ENCODE measurements at places on chromosomes 11 and 22.

DNA sequence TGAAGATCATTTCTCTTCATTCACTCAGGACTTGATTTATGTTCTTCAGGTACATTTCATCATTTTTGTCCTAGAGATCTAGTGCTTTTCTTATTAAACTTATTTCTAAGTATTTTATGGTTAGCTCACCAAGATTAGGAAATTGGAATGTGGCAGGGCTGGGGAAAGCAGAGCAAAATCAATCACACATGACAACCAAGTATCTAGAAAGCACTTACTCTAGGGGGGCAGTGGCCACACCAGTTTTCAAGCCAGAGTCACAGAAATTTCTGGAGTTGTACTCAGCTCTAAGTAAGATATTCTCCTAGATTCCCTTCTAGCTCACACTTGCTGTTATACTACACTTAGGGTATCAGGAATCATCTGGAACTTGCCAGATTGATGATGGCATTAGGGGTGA, 33.3 kb upstream of the MYEOV start:
- no peak for DNase-seq

DNA sequence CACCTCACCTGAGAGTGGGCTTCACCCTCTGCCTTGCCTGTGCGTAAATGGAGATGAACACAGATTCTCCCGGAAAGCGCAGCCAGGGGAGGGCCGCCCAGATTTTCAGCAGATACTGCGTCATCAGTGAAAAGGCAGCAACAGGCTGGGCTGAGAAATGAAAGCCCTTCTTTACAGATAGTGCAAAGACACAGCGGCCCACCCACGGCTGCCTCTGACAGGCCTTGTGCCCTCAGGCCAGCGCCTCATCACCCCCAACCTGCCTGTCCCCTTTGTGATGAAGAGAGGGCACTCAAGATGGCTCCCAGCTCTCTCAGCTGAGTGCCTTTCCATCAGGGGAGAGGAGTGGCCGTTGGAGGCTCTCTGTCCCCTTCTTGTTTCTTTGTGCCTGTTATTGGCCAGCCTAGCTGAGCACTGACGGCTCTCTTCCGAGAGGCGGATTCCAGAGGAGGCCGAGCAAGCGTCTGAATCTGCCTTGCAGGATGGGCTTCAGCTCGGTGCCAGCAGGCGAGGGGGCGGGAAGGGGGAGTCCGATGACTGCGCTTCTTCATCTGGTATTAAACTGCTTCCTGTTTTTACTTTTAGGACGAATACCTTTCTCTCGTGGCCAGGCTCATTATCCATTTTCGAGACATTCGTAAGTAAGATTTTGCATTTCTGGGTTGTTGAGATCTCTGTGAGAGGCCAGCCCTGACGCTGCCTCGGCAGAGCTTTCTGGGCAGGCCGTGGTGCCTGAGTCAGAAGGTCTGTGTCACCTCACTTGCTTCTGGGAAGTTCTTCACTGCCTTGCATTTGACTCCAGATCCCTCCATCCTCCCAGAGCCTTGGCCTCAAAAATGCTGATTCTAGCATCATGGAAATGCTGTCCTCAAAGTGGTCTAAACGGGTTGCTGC, 43.7 kb downstream of the MED15 start:
- no peak for DNase-seq

- DNase-seq = no peak
Measured at GRCh38 chr22:39534092-39534506, 1.6 kb upstream of the RPS19BP1 start.

DNA sequence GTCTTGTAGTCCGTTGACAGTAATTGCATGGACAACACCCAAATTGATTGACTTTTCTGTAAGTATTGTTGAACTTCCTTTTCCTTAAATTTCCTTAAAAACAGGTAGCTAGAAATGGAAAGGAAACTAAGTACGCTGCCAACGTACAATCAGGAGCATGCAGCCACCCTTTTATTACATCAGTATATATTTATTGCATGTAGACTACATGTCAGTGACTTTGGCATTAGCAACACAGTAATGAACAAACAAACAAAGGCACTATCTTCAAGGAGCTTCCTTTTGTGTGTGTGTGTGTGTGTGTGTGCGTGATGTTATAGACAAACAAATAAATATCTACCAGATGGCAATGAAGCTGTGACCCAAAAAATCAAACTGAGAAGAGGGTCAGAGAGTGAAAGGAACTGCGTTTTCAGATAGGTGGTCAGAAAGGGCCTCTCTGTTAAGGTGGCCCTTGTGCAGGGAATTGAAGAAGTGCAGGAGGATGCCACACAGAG, at the start of gene OR9Q1:
OR9Q1 (plus strand) TSS at position 447 of the 497 bp plus-strand sequence. CDS start 155,564 bp downstream, outside the sequence.
- DNase-seq = no peak

DNA sequence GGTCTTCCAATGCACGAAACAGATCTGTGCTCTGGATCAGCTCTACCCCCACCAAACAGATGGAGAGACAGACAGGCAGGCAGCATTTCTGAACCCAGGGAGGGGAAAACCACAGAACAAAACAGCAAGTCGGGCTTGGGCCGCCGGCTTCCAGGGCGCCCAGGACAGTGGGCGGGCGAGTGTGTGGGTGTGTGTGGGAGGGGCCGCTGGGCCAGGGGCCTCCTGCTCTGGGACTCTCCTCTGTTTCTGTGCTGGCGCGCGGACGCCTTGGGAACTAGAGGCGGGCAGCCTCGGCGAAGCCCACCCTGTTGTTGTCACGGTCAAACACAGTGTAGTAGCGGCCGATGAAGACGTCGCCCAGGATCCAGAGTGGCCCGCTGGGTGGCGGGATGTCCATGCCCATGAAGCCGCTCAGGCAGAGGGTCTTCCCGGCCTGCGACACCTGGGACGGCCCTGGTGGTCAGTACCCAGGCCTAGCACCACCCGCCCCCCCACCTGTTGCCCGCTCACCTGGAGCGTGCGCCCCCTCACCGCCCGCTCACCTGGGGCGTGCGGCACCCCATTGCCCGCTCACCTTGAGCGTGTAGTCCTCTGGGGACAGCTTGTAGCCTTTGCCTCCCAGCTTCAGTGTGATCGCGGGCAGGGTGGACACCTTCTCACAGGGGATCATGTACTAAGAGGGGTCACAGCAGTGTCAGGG, 3.0 kb upstream of the IFITM10 start:
- DNase-seq = no peak

DNA sequence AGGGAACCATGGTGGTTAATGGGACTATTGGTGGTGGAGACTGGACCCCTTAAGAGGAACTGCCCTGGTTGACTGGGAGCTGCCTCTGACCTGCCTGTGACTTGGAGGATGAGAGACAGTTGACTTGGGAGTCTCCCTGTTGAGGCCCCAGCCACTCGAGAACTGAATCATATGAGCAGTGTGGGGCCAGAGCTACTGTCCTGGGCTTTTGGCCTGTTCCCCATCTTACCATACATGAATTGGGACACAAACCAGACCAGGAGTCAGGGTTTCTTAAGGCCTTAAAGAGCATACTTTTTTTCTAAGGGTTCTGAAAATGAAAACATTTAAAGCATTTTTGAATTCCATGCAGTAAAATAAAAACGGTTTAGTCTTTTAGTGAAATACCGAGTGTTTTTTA, 92.8 kb downstream of the TEAD1 start:
- DNase-seq = no peak

- no peak for DNase-seq
Measured at GRCh38 chr11:118005224-118006152, 19.3 kb downstream of the IL10RA start.

DNA sequence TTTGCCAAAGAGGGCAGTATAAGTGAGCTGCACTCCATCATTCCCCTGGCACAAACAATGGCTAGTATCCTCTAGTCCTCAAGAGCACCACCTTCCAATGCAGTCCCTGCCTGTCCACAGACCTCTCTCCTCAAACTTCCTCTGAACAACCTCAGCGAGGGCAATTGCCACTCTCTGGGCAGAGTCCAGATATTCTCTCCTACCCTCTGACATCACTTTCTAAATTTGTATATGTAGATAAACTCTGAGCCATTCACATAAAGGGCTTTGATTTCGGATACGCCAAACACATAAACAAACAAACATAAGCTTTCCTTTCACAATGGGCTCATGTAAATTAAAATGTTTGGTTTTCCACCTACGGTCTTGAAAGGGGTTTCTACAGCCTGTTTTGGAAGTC, 3.0 kb upstream of the SLC43A3 start:
- no peak for DNase-seq

GRCh38 chr11:76773921-76774361, 9.2 kb upstream of the TSKU start:
- DNase-seq = no peak

DNA sequence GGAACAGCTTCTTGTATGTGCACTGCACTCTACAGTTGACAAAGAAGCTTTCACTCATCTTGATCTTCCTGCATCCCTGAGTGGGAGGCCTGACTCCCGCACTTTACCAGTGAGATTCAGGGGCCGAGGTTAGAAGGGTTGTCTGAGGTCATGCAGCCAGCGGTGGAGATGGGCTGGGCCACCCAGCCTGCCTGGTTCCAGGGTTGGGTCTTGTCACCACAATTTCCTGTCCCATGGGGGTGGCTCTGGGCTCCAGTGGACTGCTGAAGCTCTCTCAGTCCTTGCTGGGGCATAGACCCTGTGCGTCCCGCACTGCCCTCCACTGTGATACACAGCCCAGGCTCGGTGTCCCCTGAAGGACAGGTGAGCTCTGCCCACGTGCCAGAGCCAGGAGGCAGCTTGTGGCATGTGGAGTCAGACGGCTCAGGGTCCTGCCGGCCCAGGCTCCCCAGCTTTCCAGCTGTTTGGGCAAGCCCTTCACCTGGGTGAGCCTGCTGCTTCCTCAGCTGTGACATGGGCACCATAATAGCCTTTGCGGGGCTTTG, 6.9 kb upstream of the MYO7A start:
- DNase-seq = no peak

All from GF-D8 (cell line).